ENCODE measurements at places on chromosomes 7 and 10.

- no peak for DNase-seq
These were observed 157.5 kb upstream of the NFE2L3 start for GRCh38 chr7:25994433-25994994.

DNA sequence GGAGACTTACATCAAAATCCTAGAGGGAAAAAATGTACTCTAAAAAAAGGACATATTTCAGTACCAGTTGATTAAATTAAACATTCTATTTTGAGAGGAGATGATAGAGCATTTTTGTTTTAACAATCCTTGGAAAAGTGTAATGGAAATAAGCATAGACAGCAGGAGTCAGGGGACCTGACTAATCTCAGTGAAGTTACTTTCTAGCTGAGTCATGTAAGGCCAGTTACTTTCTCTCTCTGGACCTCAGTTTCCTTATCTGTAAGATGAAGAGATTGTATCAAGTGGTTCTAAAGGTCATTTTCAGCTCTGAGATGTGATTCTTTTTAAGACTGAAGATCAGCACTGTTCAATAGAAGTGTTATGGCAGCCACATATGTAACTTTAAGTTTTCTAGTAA is 44.1 kb downstream of the VTI1A start:
- peak; percentile 32 for DNase-seq

DNA sequence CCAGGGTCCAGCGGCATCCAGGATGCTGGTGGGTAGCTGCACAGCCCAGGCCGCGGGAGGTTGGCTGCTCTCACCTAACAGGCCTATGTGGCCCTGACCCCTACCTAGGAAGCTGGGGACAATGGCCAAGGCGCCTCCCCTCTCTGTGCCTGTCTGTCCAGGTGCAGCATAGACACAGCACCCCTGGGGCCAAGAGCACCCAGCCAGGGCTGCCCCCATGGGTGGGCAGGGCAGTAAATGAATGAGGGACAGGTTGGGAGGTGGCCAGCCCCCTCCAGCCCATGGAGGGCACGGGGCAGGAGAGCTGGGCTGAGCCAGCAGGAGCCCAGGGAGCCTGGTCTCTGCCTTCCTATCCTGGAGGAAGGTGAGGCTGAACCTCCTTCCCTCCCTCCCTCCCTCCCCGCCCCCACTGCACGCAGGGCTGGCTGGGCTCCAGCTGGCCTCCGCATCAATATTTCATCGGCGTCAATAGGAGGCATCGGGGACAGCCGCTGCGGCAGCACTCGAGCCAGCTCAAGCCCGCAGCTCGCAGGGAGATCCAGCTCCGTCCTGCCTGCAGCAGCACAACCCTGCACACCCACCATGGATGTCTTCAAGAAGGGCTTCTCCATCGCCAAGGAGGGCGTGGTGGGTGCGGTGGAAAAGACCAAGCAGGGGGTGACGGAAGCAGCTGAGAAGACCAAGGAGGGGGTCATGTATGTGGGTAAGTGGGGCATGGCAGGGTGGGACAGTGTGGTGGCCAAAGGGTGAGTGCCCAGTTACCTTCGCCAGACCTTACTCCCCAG is at the start of gene SNCG:
Gene SNCG, plus strand, starts transcription at position 484 of the 785 bp plus-strand sequence. Its CDS starts 99 bp downstream, at position 583.
- peak; percentile 55 for DNase-seq

DNA sequence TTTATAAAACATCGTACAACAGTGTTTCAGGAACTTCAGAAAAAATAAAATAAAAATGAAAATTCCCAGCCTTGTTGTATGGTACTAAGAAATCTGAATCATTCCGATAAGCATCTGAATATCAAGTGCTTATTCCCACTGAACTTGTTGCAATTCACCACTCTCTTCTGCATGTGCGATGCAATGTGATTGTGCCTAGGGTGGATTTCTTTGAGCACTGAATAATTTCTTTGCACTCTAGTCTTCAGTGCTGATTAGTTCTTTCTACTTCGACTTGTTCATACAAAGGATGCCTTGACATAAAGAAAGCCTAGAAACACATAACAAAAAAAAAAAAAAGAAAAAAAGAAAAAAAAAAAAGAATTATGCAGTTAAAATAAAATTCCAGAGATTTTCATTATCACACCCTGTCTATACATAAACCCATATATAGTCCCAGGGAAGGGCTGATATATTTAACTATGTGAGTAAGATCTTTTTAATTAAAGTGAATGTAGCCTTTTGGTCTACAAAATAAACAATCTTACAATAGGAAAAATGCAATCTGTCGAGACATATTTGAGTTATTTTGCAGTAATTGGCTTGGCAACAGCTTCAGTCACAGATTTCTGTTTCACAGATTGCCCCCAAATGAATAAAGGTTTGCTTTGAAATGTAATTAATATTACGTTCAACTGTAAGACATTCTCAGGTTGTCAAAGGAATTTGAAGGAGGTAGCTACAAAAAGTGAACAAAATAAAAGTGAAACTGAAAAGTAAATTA is 1118.9 kb upstream of the CELF2 start:
- no peak for DNase-seq

GRCh38 chr7:39458061-39458745 is 108.0 kb upstream of the YAE1 start:
- no peak for DNase-seq

- no peak for DNase-seq
These were observed 309.4 kb upstream of the ZNF32 start for GRCh38 chr10:43958071-43958432.

DNA sequence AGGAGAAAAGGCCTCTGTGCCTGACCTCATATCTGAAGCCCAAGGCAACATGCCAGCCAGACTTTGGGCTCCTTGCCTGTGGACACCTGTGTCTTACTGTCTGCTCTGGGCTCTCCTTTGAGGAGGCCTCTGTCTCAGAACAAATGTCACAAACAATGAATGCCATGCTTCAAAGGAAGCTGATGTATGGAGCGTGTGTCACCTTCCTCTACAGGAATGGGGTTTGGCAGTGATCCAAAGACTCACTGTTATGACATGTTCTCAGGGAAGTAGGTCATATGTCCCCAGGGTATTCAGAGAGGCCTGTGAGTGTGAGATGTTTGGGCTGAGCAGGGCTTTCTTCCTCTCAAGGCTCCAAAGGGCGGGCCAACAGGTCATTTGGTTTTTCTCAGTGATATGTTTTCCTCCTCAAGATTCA is 38.4 kb downstream of the PTPRE start:
- peak; percentile 67 for DNase-seq

DNA sequence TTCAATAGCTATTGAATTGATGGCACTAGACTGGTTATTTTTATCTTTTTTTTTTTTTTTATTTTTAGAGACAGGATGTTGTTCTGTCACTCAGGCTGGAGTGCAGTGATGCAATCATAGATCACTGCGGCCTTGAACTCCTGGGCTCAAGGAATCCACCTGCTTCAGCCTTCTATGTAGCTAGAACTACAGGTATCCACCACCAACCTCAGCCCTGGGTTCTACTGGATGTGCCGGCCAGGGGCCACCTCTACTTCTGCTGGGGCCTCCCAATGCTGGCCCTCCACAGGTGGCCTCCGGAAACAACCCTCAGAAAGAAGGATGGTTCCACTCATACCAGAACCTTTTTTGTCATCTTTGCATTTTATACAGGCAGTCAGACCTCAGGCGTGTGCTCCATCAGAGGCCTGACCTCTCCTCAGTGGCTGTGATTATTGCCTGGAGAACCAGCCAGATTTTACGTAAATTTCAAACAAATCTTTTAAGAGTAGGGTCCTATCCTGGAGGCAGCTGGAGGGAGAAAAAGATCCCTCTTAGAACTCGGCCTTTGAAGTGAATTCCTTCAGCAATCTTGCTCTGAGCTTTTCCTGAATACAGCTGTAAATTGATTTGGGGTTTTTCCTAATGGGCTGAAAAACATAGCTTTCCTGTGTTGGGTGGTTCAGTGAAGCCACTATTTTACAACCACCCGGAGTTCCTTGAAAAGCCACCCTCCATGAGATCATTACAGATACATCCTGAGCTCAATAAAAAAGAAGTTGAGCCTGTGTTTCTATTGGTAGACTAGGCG is 110.0 kb downstream of the SPAG6 start:
- DNase-seq: no peak

GRCh38 chr10:43250615-43251418 is 16.0 kb downstream of the RASGEF1A start:
- DNase-seq: no peak

DNA sequence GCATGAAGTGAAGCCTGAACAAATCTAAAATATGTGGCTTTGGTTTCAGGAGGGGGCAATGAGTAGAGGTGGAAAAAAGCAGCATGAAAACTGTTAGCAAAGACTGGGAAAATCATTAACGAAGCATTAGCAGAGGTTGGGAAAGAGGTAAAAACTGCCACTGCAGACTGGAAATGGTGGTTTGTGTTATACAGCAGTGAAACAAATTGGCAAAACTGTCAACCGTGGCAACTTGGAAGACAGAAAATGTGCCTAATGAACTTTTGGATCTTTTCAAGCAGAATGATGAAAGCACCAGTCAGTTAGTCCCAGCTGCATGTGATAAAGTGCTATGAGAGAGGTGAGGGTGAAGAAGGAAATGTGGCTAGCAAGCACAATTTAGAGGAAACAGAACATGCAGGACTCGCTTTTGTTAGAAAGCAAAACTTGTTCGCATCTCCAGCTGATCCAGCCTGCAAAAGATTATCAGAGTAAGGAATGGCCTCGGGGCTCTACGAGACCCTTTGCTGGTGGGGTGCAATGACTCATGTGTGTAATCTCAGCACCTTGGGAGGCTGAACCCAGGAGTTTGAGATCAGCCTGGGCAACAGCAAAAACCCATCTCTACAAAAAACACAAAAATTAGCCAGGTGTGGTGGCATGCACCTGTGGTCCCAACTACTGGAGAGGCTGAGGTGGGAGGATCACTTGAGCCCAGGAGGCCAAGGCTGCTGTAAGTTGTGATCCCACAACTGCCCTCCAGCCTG is 45.7 kb downstream of the SKIDA1 start:
- DNase-seq: no peak

- DNase-seq: no peak
These were observed 520 bp downstream of the ELAPOR2 start for GRCh38 chr7:87058744-87059524.

- DNase-seq: no peak
These were observed 30.7 kb downstream of the THNSL1 start for GRCh38 chr10:25047088-25047487.

DNA sequence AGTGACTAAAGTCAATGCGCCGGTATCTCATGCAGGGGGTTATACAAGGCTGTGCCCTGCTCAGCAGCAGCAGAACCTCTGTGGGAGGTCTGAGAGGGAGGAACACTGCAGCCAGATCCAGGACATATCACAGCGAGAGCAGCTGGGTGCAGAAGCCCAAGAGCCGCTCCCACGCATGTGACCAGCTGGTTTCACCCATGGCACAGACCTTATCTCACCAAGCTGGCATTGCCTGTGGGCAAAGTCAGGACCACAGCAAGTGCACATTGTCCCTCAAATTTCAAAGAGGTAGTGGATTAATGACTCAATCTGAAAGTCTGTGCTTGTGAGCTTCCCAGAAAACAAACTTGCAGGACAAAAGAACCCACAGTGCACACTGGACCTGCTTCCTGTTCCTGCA is 31.6 kb upstream of the AKR1C1 start:
- no peak for DNase-seq

- DNase-seq: no peak
These were observed 294.6 kb downstream of the RNLS start for GRCh38 chr10:88288320-88289059.

GRCh38 chr7:133601617-133602016 is 348.7 kb downstream of the EXOC4 start:
- no peak for DNase-seq

- DNase-seq: peak; percentile 61
These were observed 367.7 kb downstream of the PHF14 start for GRCh38 chr7:11341285-11341944.

- DNase-seq: no peak
These were observed 453.7 kb upstream of the LRRTM3 start for GRCh38 chr10:66472156-66472555.

GRCh38 chr10:74968667-74969061 is 142.3 kb downstream of the KAT6B start:
- no peak for DNase-seq

DNA sequence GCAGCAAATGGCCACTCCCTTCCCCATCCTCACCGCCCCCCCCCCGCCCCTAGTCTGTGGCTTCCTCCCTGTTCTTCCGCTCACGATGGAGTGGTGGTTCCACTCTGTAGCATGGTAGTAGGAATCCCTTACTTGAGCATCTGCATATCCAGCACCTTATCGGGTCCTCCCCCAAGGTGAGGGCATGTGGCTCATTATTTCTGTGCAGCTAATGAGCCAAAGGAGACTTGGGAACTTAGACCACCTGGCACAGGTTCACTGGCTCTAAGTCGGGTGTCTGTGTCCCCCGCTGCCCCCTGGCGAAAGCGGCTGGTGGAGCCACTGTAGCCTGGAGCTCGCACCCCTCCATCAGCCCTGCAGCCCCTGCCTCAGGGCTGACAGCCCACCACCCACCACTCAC is 22.8 kb upstream of the GPR26 start:
- DNase-seq: no peak

- no peak for DNase-seq
These were observed 3.5 kb downstream of the ZP3 start for GRCh38 chr7:76428149-76428823.

DNA sequence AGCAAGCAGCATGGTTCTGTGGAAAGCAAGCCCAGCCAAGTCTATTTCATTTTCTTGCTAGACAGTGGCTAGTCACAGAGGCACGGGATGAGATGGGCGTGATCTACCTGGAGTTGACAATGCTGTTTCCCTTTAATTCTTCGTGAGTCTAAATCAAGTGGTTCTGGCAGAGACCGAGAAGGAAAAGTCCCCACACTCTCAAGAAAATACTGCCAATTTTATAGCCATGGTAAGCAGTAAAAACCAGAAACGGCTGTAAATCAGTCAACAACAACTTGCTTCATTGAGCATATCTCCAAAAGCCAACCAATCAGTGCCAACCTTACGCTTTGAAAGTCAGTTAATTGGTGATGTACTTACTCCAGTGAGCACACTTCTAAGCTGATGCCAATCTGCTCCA is 223.4 kb downstream of the SEC23IP start:
- DNase-seq: no peak

DNA sequence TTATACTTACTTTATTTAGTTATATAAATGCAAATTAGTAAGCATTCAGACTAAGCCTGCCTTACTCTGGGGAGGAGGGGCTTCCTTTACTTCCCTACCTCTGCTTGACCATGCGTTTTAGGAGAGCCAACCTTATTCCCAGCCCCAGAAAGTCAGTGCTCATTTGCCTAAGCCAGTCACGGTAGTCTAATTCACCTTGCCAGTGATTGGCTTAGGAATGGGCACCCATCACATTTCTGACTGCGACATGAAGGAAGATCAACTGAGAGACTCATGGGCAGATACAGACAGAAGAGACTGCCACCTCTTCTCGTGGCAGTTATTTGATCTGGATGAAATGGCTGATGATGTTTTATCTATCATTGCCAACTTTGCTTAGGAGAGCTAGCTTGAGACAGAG is 29.5 kb downstream of the RPA3 start:
- no peak for DNase-seq

DNA sequence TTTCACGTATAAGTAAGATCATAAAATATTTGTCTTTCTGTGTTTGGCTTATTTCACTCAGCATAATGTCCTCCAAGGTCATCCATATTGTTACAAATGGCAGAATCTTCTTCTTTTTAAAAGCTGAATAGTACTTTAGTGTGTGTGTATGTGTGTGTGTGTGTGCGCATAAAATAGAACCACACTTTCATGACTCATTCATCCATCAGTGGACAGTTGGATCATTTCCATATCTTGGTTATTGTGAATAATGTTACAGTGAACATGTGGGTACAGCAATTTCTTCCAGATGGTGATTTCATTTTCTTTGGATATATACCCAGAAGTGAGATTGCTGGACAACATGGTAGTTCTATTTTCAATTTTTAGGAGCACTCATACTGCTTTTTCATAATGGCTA is 622.4 kb downstream of the NRG3 start:
- DNase-seq: no peak

- no peak for DNase-seq
These were observed 504.3 kb upstream of the PCDH15 start for GRCh38 chr10:55305285-55305684.

All from cardiac fibroblast (primary cell).